Effector CD4-positive, alpha-beta T cell (primary cell): ENCODE measurements at places on chromosomes 12 and 14.

- peak; percentile 11 for DNase-seq
These were observed 485 bp downstream of the PELI2 start for GRCh38 chr14:56118611-56119181.

GRCh38 chr12:53750812-53751335, 905 bp downstream of the CISTR start:
- DNase-seq: no peak

- DNase-seq: no peak
These were observed 129.1 kb upstream of the TBX3 start for GRCh38 chr12:114812858-114813761.

GRCh38 chr14:77646907-77647306, 30.5 kb upstream of the SPTLC2 start:
- no peak for DNase-seq

DNA sequence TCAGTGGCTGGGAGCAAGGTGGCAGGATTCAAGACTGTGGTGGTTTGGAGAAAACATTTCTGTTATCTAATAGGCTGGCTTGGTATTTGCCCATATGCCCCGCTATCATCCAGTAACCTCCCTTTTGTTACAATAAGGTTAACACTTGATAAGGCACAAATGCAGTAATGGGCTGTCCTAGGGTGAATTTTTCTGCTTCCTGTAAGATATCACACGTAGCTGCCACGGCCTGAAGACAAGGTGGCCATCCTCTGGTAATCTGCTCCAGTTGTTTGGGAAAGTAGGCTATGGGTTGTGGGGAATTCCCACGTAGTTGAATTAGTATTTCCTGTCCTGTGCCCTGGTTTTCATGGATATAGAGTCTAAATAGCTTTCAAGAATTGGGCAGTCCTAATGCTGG, 23.1 kb downstream of the ANG start:
- no peak for DNase-seq

- DNase-seq: no peak
These were observed 96.1 kb downstream of the PIWIL1 start for GRCh38 chr12:130433834-130434233.

- no peak for DNase-seq
These were observed 42.6 kb upstream of the HIF1A start for GRCh38 chr14:61652526-61653262.

DNA sequence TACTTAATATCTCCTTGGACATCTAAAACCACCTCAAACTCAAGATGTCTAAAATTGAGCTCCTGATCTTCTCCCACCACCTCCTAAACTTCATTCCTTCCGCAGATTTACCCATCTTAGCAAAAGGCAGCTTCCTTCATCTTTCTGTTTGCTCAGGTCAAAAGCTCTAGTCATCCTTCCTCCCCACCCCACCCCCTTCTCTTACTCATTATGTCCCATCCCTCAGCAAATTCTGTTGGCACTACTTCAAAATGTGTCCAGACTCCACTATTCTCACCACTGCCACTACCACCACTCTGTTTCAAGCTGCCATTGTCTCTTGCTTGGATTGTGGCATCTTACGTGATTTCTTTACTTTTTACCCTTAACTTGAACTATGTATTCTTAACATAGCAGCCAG, 59.2 kb upstream of the ZDHHC17 start:
- DNase-seq: no peak

DNA sequence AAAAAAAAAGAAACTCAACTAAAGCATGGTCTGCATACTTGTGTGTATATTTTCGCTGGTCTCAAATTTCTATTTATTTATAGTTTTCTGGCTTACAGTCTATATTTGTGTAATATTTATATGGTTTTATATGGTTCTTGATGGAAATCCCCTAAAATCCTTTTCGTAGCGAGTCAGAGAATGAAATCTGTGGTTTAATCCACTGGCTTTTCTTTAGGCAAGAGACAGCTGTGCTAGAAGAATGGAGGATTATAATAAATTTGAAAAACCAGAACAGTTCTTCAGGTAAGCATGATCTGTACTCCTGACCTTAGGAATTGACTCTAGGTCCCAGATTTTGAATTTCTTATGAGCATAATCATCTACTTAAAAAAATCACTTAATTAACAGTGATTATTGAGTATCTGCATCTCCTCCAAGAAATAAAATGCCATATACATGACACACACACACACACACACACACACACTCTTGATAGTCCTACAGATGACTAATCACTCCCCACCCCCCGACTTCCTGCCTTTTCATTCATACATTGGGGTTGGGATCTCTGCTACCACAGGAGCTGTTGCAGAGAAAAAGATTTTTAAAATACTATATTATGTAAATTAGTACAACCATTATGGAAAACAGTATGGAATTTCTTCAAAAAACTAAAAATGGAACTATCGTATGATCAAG, 113.4 kb downstream of the CRADD start:
- no peak for DNase-seq

DNA sequence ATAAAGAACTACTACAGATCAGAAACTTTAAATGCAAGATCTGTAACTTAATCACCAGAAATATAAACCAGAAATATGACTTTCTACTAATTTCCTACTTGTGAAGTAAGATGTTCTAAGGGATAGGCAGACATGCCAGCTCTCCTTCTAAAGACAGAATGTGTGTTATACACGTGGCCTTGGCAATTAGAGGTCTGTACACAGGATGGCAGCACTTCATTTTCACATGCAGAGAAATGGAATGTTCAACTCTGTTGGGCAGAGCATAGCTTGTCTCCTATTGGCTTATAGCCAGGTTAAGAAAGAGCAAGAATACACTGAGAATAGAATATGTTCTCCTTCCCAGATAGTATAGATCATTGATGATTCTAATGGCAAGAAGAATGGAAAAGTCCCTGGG, 403.8 kb downstream of the DAD1 start:
- no peak for DNase-seq

- no peak for DNase-seq
These were observed 125.3 kb upstream of the HIF1A start for GRCh38 chr14:61569812-61570548.
